Activated CD4-positive, CD25-positive, alpha-beta regulatory T cell (primary cell): ENCODE measurements at places on chromosomes 7 and 10.

- no peak for DNase-seq
Observed at GRCh38 chr10:27660711-27661110, 84.9 kb downstream of the MKX start.

DNA sequence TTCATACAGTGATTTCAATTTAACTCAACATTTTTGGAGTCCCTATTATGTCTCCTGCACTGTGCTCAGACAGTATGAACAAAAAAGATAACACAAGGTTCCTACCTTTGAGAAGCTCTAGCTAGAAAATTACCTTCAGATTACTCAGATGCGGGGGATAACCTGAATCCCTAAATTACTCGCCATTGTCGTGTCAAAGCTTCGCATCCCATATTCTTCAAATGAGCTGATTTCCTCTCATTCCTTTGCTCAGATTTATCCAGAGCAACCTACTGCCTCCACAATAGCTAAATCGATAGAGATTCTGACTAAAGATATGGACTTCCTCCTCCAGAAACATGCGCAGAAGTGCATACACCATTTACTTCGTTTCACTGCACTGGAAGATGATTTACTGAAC, 42.6 kb downstream of the ZNF800 start:
- no peak for DNase-seq

- no peak for DNase-seq
Observed at GRCh38 chr10:61357687-61358086, 95.5 kb downstream of the TMEM26 start.

DNA sequence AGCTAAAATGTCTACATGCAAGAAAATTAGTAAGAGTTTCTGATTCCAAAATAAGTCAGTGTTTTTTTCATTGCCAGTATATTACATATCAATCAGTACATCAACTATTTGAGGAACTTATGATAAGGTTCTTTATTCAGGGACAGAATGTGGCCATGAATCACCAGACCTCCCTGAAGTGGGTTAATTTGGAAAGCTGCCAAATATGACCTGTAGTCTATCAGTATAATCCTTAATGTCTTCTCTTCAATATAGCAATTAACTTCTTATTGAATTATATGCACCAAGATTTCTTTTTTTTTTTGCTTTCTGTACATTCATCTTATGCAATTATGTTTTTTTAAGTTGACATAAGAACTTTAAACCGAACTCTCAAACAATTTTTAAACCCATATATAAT, 714.5 kb upstream of the POT1 start:
- DNase-seq: no peak

- no peak for DNase-seq
Observed at GRCh38 chr10:100119726-100120125, 38.1 kb upstream of the CPN1 start.

GRCh38 chr10:60148266-60148840, 241.3 kb downstream of the ANK3 start:
- no peak for DNase-seq

- no peak for DNase-seq
Observed at GRCh38 chr10:32959006-32959920, 1.2 kb upstream of the ITGB1 start.

DNA sequence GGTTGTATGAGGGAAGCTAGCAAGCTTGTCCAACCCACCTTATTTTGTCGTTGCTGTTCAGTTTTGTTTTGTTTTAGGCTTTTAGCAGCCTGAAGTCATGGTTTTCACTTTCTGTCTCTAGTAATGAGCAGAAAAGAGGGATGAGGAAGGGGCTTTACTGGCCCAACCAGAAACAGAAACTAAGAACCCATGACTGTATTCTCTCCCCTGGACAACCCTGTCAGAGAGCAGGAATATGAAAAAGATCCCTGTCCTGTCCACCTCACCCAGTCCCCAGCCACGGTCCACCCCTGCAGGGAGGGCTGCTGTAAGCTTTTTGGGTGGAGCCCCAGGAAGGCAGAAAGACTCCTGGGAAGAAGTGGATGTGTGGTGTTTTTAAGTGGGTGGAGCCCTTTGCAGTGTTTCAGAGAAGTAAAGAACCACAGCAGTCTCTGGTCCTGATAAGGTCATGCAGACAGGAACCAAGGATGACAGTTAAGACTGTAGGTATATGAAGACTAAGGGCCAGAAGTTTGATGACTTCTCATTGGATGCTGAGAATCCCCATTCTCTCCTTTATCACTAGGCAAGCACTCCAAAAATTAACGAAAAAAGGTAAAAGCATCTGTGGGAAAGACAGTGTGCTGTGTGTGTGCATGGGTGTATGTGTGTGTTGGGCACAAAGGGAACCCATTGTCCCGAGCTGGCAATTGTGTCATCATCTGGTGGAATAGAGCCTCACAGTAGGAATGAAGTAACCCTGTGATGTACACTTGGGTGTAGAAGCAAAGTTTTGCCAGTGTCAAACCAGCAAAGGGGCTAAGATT, 13.8 kb downstream of the MRPL32 start:
- no peak for DNase-seq

- no peak for DNase-seq
Observed at GRCh38 chr7:44897309-44897708, 12.0 kb upstream of the PURB start.
